ENCODE measurements at places on chromosomes 5 and 9.

- DNase-seq = peak; percentile 21
Measured at GRCh38 chr5:32538031-32538547, 47.3 kb upstream of the SUB1 start.

DNA sequence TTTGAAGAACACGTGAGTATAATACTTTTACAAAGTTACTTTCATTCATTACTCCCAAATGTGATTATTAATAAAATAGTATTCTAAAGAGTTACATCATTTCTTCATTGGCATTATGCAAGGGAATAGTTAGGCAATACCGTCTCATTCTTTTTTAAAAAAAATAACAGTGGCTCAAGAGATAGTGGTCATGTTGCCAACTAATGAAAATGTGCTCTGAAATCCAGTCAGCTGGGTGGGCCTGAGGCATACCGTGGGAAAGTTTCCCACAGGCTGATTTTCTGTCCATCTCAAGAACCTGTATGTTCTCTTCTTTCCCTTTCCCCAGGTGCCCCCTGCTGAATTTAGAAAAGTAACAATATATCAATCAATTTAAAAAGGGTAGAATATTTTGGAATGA, 40.8 kb upstream of the ROPN1L start:
- DNase-seq = no peak

DNA sequence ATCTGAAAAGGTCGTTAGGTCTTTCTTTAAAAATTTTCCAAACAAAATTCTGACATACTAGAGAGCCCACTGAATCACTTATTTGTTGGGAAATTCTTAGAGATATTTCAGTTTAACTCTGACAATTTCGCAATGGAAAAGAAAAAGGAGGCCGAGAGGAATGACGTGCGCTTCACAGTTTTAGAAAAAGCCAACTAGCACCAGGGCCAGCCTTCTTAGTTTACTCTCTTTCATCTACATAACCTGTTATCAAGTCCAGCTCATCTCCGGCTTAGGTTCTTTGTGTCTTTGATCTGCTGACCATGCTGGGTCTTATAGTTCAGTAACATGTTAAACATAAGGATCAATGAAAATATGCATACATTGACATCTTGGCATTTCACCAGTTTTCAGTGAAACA, 201.7 kb upstream of the TAS2R1 start:
- no peak for DNase-seq

DNA sequence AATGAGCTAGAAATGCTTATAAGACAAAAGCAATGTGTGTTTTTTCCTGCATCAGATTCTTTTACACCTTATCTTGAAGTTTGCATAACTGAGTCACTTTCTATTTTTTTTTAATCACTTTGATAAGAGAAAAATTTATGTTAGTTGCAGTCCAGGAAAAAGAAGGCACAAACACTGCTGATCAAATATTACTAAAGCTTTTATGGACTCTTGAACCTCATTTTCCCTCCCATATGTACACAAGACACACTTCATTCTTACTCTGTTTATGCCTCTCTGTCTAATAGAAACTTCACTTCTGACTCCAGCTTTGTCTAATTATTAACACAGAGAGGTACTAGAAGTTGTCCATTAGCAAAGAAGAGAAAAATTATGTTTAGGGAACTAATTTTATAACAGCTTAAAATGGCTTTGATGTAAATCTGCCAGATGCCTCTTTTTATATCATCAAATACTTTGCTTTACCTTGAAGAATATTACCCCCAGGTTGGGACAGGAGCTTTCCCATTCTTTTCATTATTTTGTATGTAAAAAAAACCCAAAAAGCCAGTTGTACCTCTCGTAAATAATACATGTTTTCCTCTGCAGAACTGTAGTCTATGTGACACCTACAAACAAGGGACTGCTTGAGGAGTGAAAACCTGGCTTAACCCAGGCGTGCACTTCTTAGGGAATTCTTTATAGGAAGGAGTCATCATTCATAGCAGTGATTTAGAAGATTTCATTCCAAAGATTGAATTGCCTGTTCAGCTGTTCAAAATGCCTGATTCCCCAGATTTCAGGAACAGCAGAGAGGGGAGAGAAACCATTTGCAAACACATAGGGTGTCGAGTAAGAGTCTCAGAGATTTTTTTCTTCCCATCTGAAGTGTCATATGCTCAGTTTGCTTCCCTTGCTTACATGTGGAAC, 72.6 kb downstream of the DAPK1 start:
- no peak for DNase-seq

DNA sequence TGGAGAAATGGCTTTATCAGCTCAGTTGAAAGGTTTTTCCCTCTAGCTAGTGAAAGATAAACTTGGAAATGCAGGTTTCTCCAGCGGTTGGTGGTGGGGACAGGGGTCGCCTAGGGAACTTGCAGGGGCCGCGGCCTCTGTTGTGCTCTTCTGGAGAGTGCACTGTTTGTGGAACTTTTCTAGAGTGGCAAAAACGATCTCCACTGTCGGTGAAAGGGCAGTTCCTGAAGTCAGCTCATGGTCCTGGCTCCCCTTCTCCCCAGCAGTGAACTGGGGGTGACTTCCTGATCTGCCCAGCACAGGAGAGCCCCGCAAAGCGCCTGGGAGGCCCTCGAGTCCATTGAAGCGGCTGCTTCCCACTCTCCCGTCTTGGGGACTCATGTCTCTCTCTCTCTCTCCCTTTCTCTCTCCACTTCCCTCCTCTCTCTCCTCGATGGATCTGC, 3.2 kb downstream of the IRX1 start:
- DNase-seq = no peak

DNA sequence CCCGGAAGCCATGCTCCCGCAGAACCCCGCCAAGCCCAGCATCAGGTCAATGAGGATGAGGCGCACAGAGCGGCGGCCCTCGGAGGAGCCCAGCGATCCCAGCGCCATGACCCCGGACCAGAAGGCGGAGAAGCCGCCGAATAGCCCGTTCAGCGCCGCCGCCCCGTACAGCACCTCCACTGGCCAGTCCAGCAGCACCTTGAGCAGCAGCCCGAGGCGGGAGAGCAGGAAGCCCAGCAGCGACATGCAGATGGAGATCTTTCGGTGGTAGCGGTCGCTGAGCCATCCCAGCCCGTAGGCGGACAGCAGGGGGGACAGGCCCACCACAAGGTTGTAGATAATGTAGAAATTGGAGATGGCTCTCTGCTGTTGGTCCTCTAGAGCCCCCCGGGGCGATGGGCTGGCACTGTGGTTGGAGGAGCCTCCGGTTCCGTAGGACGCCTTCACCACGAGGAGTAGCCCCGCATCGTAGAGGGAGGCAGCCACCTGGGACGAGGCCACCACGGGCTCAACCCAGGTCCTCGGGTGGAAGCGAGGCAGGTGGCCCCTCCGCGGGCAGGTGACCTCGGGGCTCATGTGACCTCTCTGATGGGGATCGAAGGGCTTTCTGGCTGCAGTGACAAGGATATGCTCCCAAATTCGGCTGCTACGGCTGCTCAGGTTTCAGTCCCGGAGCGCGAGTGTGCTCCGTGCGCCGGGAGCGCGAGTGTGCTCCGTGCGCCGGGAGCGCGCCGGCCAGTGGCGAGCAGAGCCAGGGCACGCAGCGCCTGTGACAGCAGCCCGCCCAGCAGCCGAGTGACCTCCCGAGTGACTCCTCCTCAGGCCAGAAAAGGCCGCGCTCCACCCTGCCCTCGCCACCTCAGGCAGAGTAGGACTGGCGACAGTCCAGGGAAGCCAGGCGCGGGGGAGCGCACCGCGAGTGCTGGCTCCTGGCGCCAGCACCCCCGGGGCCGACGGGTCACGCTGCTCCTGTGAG, at the start of gene SLC46A2:
Gene SLC46A2, minus strand, starts transcription at position 771 of the 976 bp plus-strand sequence. Its CDS starts 195 bp downstream, at position 576.
- no peak for DNase-seq
